CD4-positive, CD25-positive, alpha-beta regulatory T cell (primary cell): ENCODE measurements at places on chromosomes 3 and 15.

DNA sequence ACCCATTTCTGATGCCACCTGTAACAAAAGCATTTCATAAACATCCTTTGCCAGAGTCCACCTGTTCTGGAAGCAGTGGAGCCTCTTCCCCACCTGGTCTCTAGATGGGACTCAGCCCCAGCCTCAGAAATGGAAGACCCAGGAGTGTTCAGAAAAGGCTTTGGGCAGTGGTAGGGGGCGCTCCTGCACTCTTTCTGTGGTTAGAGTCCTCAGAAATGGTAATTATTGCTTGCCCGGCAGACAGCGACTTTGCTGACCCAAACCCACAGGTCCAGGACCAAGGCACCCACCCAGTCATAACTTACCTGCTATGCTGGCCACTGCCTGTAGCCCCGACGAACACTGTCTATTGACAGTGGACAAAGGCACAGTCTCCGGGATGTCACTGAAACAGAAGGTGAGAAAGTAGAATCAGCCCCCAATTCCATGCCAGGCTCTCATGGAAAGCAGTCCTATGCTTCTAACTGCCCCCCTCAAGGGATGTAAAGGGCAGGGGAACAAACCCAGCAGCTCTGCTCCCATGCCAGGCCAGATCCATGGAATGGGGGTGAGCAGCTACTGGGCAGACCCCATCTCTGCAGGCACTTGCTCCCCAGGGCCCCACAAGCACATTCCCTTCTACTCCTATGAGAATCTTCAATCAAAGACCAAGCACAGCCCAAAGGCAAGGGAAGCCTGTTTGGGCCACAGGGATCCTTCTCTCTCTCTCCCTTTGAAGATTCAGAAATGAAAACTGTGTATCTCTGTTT, 5.1 kb downstream of the ACAA1 start:
- no peak for DNase-seq

DNA sequence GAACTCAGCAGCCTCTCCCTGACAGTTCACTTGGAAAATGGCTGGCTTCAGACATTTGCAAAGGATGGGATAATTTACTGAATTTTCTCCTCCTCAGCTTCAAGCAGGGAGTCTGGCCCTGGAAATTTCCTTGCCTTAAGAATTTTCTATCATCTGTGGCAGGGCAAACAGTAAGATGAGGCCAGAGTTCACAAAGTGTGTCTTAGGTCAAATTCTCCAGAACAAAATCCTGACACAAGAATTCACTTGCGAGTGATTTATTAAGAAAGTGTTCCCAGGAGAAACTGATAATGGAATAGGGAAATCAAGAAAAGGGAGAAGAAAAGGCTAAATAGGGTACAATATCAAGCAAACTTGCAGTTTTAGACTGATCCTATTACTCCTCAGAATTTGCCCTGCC, 55.3 kb downstream of the SNTN start:
- no peak for DNase-seq

- no peak for DNase-seq
These were observed 21.3 kb downstream of the WDR53 start for GRCh38 chr3:196547067-196547466.

- no peak for DNase-seq
These were observed 205.0 kb upstream of the STAC start for GRCh38 chr3:36175113-36175812.

DNA sequence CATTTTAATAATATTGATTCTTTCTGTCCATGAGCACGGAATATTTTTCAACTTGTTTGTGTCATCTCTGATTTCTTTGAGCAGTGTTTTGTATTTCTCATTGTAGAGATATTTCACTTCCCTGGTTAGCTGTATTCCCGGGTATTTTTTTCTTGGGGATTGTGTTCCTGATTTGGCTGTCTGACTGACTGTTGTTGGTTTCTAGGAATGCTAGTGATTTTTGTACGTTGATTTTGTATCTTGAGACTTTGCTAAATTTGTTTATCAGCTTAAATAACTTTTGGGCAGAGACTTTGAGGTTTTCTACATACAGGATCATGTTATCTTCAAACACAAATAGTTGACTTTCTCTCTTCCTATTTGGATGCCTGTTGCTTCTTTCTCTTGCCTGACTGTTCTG, 418.8 kb upstream of the ALCAM start:
- no peak for DNase-seq

- DNase-seq, result no peak
These were observed 267.7 kb downstream of the XXYLT1 start for GRCh38 chr3:195003006-195003892.
